ENCODE measurements at places on chromosomes 13 and 19.

DNA sequence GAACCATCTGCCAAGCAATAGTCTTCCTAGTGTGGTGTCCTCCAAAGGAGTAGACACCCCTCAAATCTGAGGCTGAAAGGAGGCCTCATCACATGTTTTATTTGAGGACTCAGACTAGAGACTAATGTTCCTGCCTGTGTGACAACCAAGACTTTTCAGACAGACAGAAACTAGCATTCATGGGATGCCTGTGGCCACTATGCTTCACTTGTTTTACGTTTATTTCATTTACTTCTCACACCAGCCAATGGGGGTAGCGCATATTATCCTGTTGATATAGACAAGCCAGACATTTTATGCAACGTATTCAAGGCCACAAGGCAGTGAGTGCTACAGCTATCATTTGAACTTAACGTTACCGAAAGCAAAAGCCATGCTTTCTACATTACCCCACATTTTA, 391.7 kb upstream of the HTR2A start:
- DNase-seq = no peak

DNA sequence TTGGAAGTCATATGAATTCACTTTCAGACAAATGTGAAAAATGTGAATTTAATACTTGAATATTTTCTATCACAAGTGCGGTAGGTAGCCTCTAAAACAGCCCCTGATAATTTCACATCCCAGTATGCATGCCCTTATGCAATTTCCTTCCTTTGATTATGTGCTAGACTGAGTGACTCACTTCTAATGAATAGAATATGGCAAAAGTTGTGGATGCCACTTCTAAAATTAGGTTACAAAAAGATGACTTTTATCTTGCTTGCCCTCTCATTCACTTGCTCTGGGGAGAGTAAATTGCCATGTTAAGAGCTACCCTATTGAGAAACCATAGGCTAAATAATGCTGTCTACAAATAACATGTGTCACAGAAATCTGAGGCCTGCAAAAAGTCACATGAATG, 402.5 kb upstream of the PCDH9 start:
- peak; percentile 32 for DNase-seq

DNA sequence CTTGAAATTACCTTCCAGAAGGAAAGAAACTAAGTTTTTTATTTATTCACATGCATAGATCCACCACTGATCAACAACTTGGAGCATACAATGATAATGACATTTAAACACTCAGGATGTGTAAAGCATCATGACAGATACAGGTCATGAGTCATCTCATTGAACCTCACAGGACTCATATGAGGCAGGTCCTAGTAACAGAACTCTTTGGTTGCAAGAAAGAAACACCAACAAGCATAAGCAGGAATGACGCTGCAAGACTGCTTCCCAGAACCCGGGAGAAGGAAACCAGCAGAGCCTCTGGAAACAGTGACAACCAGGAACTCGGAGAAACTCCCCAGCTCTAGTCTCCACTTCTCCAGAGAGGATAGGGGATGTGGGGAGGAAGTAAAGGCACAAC, 60.8 kb upstream of the IPO5 start:
- no peak for DNase-seq

DNA sequence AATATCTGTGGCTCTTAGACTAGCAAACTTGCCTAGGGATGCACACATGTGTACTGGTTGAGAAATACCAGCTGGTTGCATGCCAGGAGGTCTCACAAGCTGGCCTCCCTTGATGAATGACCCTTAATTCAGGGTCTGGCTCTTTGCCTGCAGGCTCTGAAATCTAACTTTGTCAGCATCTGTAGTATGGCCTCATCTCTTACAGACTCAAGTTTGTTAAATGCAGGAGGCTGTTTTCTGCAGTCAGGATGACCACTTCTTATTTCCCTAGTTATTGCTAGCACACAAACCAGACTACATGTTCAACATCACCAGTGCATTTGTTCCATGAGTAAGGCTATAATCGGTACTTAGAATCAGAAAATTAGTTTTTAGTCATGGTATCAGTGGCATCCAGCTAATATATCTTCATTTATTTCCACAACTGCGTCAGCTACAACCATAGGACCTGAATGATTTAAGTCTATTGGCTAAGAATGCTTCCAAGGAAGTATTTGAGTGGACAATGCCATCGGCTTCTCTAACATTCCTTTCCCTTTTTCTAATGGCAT, 23.3 kb upstream of the POSTN start:
- DNase-seq = peak; percentile 98

- no peak for DNase-seq
Observed at GRCh38 chr19:13808856-13809255, 13.6 kb downstream of the ZSWIM4 start.

DNA sequence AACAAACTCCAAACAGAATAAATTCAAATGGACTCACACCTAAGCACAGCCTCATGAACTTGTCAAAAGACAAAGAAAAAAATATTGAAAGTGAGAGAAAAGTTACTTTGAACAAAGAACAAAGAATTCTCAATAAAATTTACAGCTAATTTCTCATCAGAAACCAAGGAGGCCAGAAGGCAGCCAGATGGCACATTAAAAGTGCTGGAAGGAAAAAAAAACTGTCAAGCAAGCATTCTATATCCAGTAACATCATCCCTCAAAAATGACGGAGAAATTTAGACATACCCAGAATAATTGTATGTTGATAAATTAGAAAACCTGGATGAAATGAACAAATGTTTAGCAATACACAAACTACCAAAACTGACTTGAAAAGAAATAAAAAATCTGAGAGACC, 129.8 kb upstream of the UQCRFS1 start:
- DNase-seq = no peak

- no peak for DNase-seq
Observed at GRCh38 chr19:6041991-6042481, 64.1 kb upstream of the RANBP3 start.

- DNase-seq = no peak
Observed at GRCh38 chr13:27395007-27395510, 29.4 kb upstream of the GTF3A start.

DNA sequence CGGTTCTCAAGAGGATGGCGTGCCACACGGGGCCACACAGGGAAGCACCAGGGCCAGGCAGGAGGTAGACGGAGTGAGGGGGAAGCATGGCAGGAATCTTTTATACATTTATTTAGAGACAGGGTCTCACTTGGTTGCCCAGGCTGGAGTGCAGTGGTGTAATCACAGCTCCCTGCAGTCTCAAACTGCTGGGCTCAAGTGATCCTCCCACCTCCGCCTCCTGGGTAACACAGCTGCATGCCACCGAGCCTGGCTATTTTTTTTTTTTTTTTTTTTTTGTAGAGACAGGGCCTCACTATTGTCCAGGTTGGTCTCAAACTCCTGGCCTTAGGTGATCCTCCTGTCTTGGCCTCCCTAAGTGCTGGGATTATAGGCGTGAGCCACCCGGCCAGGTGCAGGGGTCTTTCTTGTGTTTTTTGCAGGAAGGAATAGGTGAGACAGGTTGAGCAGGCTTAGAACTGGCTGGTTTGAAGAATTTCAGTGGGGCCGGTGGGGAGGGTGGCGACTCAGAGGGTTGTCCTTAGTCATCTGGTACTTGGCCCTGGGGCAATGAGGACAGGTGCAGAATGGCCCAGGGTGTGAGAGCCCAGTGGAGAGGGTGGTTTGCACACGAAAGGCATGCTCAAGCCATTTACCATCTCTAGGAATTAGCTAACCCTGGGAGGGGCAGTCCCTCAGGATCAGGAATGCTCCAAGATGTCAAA, 7.6 kb downstream of the SSC5D start:
- DNase-seq = no peak

DNA sequence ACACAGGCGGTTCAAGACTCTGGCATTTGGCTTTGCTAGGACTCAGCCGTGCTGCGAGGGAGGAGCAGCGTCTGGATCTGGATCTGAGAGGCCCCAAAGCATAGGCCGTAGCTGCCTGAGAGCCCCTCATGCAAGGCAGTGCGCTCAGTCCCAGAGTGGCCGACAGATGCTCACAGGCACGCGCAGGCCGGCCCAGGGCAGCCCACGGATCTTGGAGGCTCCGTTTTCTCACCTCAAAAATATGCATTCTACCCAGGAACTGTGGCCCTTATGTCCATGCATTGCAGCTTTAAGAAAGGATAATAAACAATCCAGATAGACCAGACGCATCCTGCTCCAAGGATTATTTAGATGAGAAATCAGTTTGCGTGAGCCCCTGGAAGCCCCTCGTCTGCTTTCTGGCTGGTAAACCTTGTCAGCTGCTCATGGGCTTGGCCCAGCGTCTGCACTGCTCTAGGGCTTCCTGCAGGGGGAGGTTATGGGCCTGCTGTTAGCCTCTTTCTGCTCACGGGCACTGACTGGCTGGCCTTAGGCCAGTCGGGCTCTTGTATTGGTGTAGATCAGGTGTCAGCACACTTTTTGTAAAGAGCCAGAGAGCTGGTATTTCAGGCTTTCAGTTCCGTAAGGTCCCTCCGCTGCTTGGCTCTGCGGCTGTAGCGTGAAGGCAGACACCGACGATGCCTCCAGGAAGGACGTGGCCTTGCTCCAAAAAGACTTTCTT, 24.2 kb downstream of the TEX29 start:
- DNase-seq = peak; percentile 32

DNA sequence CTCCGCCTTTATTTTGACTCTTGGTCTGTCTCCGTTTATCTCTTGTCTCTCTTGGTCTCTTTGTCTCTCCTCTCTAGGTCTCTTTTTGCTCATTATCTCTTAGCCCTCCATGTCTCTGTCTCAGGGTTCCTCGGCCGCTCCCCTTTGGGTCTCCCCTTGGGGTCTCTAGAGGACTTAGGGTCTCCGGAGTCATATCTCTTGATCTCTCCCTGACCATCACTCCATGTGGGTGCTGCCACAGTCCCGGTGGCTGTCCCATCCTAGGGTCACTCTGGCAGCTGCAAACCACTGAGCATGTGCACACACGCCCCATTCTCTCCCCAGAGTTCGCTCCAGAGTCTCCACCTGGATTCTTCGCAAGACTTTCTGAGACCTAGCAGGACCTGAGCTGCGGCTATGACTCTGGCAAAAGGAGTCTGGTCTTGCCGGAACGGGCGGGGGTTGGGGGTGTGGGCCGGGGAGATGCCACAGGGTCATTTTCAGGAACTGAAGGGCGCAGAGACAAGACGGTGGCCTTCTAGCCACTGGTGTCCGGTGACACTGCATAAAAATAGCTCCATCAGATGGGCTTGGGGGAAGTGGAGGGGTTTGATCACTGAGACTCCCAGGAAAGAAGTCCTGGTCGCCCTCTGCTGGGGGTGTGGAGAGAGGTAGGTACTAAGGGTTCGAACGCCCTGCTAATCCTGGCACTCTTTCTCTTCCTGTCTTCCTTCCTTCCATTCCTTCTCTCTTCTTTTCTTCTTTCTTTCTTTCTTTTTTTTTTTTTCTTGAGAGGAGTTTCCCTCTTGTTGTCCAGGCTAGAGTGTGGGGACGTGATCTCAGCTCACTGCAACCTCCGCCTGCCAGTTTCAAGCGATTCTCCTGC, 1.2 kb upstream of the KCNA7 start:
- DNase-seq = no peak

- DNase-seq = no peak
Observed at GRCh38 chr13:36571444-36571843, 102.4 kb upstream of the SERTM1 start.

DNA sequence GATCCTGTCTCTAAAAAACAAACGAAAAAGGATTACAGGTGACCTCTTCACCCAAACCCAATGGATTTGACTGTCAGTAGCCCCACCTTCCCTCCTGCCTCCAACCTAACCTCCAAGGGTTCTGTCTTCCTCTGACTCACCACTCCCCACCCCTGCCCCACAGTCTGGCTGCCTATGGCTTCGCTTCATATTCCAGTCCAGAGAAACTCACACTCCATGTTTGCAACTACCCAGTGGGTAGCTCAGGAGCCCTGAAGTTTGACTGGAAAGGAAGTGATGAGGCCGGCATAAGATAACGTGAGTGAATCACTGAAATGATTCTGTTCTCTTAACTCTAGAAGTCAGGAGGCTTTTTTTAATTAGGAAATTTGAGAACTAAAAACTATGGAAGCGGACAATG, 303.9 kb downstream of the FOXO1 start:
- no peak for DNase-seq

DNA sequence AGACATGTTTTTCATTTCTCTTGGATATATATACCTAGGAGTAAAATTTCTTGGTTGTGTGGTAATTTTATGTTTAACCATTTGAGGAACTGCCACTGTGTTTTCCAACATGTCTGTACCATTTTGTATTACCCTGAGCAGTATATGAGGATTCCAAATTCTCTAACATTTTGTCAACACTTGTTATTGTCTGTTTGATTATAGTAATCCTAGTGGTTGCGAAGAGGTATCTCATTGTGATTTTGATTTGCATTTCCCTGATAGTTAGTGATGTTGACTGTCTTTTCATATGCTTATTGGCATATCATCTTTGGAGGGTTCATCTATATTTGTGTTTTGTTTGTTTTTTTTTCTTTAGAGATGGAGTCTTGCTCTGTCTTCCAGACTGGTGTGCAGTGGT, 21.4 kb downstream of the GARRE1 start:
- DNase-seq = no peak

DNA sequence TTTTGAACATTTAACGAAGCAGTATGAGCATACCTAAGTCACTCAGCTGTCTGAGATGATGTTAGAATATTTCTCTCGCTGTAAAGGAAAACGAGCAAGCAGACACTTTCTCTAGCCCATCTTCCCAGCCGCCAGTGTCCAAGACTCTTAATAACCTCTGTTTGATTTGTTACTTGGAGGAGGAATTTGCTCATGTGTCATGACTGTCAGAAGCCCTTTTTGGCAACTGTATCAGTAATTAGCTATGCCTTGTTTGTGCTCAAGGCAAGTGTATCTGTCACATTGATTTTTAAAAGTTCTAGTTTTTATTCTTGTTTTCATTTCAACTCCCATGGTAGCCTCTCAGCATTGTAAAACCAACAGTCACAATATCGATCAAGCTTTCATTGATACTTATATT, 828.4 kb upstream of the SLC10A2 start:
- DNase-seq = no peak

GRCh38 chr19:38993271-38993670, 17.7 kb upstream of the FBXO17 start:
- no peak for DNase-seq

GRCh38 chr19:10283301-10284064, 3.3 kb upstream of the ICAM4 start:
- no peak for DNase-seq

DNA sequence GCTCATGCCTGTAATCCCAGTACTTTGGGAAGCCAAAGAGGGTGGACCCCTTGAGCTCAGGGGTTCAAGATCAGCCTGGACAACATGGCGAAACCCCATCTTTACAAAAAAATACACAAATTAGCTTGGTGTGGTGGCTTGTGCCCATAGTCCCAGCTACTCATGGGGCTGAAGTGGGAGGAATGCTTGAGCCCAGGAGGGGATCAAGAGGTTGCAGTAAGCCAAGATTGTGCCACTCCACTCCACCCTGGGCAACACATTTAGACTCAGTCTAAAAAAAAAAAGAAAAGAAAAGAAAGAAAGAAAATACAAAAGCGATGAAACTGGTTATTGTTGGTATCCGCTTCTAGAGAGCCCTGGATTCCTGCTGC, 597.4 kb downstream of the UQCRFS1 start:
- no peak for DNase-seq

All from skeletal muscle cell (primary cell).